ENCODE measurements at places on chromosomes 6 and 20. TPM values are rescaled to one million over a fixed set of nuclear protein-coding genes. Genes with fewer than 3 reads are reported as not detected.

DNA sequence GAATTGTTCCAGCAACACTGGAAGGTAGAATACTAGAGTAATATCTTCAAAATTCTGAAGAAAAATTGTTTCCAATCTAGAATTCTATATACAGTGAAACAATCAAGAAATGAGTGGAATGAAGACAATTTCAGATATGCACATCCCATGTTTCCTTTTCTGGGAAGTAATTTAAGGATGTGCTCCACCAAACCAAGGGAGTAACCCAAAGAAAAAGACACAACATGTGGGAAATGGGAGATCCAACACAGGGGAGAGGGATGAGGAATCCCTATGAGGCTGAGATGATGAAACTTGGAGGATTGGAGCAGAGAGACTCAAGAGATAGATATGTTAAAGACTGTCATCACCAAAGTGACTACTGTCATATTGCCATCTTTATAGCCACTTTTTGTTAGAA, 9.8 kb upstream of the RNF24 start:
- DNase-seq: no peak

- DNase-seq: no peak
These were observed 49.8 kb upstream of the ADGRG6 start for GRCh38 chr6:142251930-142252445.

The SAMD3 gene
- polyA plus RNA-seq: 0.73 TPM

- peak; percentile 95 for DNase-seq
These were observed 59.0 kb downstream of the RIN2 start for GRCh38 chr20:19817017-19817416.

The CTNNBL1 gene
- polyA plus RNA-seq: 53.7 TPM

- DNase-seq: peak; percentile 51
These were observed 1.7 kb downstream of the PMEPA1 start for GRCh38 chr20:57707849-57708693.

The COL10A1 gene
- polyA plus RNA-seq: 0.95 TPM

- DNase-seq: peak; percentile 95
These were observed 11.7 kb downstream of the PTPRK start for GRCh38 chr6:128508588-128509296.

DNA sequence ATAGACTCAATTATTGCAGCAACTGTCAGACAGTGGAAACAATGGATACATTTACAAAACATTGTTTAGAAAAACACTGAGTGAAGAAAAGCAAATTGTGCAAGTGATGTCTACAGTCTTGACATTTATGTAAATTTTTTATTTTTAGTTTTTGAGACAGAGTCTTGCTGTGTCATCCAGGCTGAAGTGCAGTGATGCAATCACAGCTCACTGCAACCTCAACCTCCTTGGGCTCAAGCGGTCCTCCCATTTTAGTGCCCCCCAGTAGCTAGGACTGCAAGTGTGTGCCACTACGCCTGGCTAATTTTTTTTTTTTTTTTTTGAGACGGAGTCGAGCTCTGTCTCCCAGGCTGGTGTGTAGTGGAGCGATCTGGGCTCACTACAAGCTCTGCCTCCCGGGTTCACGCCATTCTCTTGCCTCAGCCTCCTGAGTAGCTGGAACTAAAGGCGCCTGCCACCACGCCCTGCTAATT, 9.7 kb downstream of the CNBD2 start:
- DNase-seq: peak; percentile 45

- no peak for DNase-seq
These were observed 98.4 kb downstream of the SESN1 start for GRCh38 chr6:108996208-108996607.

DNA sequence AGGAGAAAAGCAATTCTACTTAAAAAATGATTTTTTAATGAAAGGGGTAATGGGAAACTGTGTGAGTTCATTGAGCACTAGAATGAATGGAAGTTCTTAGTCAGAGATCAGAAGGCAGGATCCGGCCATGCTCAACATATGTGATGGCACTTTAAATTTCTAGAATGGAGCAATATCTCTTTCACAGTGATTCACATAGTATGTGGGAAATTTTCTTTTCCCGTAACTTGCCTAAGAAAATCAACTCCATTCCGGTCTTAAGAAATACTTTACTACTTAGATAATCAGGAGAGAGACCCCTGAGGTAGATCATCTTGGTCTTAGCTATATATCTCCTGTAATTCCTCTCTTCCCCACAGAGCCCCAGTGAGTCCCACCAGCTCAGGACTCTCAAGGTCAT, 131.8 kb downstream of the SCML4 start:
- peak; percentile 95 for DNase-seq

- DNase-seq: peak; percentile 62
These were observed 92.2 kb downstream of the CEP57L1 start for GRCh38 chr6:109187399-109188114.

The FAXC gene
- polyA plus RNA-seq: 0.29 TPM

The HS3ST5 gene
- polyA plus RNA-seq: not detected

DNA sequence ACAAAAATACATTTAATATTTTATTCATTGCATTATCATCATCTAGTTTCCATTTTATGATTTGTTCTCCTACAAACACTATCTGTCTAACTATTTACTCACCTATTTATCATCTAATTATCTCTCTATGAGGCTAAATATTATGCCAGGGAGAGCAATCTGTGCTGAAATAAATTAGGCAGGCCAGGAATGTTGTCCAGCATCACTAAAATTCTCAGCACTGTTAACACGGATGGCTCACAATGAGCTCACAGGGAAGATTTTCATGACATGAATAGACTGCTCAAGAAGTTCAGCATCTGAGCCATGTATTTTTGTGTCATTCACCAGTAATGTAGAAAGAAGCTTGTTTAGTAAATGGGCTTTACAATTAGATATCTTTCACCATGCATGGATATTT, 1277.2 kb downstream of the GRIK2 start:
- DNase-seq: no peak

DNA sequence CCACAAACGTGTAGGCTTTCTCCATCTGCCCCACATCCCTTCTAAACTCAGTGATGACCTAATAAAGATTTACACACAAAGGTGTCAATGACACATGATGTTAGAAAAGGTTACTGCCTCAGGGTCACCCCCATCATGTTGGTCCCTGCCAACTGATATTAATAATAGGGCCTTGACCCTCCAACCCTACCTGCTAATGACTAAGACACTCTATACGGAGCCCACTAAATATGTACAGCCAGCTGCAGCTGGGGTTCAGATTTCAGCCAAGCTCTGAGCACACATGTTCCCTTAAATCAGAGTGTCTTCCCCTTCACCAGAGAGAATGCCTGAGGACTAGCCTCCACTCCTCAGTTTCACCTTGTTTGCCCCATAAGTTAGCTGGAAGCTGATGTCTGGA, 67.4 kb upstream of the SNRPB2 start:
- no peak for DNase-seq

GRCh38 chr6:135759831-135760230, 91.7 kb upstream of the PDE7B start:
- DNase-seq: peak; percentile 11

GRCh38 chr6:39649996-39650395, 75.2 kb downstream of the KIF6 start:
- no peak for DNase-seq

The NCOA5 gene
- polyA plus RNA-seq: 14.9 TPM

The TOX2 gene
- 15.9 TPM for polyA plus RNA-seq

- DNase-seq: no peak
These were observed 377.1 kb downstream of the ADGRB3 start for GRCh38 chr6:69012211-69012610.

GRCh38 chr6:7051780-7052442, 55.9 kb upstream of the RREB1 start:
- DNase-seq: peak; percentile 54

The TBX18 gene
- polyA plus RNA-seq: 5.1 TPM
